ENCODE measurements at places on chromosomes 7 and 10.

DNA sequence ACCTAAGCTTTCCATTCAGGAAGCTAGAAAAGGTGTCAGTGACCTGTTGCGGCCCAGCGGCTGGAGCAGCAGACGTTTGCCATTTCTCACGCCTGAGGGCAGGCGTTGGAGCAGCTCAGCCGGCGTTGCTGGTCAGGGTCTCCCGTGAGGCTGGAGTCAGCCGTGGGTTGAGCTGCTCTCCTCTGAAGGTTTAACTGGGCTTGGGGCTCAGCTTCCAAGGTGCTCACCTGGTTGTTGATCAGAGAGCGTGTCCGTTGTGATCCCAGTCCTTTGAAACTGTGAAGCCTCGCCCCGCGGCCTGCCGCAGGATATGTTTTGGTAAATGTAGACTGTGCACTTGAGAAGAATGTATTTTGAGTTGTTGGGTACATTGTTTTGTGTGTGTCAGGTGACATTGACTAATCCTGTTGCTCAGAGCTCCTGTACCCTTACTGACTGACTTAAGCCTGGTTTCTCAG lies 20.6 kb upstream of the PWWP2B start:
- no peak for DNase-seq

DNA sequence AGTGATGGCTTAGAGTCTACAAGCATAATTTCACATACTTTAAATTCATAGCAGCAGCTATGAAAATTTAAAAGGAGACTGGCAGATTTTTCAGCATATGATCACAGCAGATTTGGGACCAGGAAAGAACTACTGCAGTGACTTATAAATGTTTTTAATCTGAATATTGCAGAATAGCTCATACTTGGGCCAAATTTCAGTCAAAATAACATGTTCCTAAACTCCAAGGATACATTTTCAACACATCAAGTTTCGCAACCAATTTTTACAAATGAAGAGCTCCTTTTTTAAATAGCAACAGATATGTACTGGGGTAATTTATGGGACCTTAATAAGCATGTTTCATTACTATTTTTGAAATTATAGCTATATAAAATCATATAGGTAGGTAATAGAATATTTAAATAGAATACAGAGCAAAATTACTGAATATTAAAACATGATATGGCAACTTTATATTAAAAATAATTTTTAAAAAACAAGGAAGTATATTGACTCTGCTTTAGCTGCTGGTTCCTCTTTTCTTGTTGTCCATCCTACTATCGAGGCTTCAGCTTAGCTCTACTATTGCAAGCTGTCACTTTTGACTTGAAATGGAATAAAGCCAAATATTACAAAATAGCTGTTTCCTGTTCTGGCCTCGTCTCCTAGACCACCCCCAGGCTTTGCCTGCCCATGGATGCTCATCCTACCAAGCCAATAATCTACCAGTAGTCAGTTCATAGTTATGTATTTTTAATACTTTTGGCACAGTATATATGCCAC lies 123.1 kb downstream of the NRBF2 start:
- DNase-seq: no peak

DNA sequence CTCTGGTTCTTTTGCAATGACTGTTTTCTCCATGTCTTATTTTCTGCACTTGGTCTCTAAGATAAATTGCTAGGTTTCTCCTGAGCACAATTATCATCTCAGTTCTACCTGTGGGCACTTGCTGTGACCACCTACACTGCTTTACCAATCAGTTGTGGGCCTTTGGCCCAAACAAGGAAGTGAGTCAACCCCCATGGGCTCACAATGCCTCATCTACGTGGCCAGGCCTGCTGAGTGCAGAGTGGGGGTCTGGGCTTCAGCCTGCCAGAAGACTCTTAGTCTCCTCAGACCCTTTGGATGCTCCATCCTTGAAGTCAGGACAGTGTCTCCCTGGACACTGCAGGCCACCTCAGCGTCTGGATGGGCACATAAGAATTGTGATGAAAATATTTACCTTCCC lies 20.3 kb downstream of the SCART1 start:
- no peak for DNase-seq

DNA sequence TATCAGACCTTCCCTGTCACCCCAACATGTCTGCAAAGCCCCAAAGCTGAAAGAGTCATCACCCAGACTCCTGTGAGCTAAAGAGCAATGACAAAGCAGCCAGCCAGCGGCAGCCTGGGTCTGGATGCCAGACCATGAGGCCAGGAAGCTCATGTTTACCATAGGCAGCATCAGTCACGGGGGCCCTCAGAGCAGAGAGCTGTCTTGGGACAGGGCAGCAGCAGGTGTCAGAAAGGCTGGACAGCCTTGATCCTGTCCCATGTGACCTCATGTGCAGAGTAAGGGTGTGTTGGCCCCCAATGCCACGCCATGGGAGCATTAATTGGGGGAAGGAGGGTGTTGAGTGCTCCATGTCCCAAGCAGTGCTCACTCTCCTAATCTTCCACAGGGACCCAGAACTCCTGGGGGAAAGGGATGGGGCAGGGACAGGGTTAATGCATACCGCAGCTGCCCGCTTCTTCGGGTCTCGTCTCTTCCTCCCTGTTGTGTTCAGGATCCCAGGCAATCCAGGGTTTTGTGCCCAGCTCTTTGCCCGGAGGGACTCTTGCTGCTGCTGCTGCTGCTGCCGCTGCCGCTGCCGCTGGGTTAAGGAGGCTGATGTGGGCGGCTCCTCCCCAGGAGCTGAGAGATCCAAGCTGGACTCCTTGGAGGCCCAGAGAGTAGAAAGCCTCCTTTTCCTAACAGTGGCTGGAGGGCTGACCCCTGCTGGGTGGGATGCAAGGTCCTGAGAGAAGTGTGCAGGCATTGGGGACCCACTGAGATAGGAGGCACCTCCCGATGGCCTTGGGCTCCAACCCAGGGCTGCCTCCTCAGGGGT lies 7.1 kb downstream of the CCDC201 start:
- DNase-seq: no peak

GRCh38 chr7:45574416-45574668 lies 174 bp downstream of the ADCY1 start:
- DNase-seq: no peak
